ENCODE measurements at places on chromosomes 12 and 14.

DNA sequence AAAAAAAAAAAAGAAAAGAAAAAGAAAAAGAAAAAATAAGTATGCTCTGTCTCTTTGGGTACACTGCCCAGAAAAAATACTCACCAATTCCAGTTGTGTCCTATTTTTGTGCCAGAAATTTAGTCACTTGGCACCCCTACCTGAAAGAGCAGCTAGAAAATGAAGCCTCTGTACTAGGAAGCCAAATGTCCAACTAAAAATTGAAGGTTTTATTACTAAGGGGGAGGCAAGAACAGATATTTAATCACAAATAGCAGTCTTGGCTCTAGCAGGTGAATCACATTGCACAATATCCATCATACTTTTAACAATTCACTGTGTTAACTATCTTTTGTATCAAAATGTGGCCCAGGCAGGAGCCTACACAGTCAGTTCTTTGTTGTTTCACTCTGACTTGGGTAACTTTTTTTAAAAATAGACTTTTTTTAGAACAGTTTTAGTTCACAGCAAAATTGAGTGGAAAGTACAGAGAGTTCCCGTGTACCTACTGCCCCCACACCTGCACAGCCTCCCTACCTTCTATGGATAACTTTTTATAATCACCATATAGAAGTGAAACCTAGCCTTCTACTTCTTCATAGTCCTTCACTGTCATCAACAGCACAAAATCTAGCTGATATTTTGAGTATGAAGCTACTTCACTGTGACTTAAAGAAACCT lies 87.1 kb upstream of the ATF7IP start:
- DNase-seq = no peak

GRCh38 chr14:28773861-28774691 lies 7.5 kb downstream of the FOXG1 start:
- no peak for DNase-seq

- no peak for DNase-seq
Observed at GRCh38 chr12:104951759-104952509, 6.2 kb downstream of the SLC41A2 start.

- no peak for DNase-seq
Observed at GRCh38 chr14:76863724-76864407, 37.7 kb downstream of the LRRC74A start.

- no peak for DNase-seq
Observed at GRCh38 chr12:7832059-7832696, 40.5 kb downstream of the SLC2A14 start.

- no peak for DNase-seq
Observed at GRCh38 chr14:76428611-76429010, 52.7 kb downstream of the ESRRB start.

DNA sequence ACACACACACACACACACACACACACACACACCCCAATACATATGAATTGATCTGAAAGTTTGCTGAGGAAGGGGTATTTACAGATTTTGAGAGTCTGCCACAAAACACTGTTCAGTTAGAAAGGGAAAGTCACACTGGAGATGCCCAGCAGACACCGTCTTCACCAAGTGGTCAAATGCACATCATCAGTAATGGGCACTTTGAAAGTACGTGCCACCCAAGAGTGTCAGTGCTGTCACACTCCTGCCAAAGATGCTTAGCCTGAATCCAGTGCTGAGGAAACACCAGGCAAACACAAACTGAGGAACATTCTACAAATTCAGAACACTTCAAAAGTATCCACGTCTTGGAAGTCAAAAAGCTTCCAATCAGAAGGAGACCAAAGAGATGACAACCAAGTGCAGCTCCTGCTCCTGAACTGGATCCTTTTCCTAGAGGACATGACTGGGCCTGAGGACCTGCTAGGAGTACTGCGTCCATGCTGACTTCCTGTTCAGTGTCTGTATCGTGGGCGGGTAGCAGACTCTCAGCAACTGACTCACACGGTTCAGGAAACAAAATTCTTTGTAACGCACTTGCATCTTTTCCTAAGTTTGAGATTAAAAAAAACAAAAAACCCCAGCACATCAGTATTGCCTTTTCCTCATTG lies 18.6 kb downstream of the PSMC1 start:
- DNase-seq = no peak

- DNase-seq = no peak
Observed at GRCh38 chr14:103078420-103078749, 5.6 kb upstream of the LBHD2 start.

DNA sequence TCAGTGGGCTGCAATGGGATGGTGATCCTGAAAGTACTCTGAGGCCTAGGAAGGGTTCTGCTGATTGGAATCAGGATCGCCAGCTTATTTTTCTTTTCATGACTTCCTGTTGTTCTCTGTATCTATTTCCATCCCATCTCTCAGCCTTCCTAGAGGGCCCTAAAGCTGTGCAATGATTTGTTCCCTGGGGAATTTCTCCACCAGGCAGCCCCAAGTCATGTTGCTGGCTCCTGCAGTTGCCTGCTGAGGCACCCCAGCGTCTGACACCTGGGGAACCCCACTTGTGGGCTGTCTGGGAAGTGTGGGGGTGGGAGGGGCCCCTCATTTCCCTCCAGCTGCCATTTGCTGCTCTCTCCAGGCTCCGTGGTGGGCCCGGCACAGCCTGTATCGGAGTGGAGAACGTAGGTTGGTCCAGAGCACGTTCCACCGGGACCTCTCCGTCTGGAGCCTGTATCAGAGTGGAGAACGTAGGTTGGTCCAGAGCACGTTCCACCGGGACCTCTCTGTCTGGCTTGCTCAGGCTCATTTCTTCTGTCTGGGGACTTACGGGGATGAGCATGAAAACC lies 138.3 kb downstream of the TSPAN9 start:
- DNase-seq = no peak

DNA sequence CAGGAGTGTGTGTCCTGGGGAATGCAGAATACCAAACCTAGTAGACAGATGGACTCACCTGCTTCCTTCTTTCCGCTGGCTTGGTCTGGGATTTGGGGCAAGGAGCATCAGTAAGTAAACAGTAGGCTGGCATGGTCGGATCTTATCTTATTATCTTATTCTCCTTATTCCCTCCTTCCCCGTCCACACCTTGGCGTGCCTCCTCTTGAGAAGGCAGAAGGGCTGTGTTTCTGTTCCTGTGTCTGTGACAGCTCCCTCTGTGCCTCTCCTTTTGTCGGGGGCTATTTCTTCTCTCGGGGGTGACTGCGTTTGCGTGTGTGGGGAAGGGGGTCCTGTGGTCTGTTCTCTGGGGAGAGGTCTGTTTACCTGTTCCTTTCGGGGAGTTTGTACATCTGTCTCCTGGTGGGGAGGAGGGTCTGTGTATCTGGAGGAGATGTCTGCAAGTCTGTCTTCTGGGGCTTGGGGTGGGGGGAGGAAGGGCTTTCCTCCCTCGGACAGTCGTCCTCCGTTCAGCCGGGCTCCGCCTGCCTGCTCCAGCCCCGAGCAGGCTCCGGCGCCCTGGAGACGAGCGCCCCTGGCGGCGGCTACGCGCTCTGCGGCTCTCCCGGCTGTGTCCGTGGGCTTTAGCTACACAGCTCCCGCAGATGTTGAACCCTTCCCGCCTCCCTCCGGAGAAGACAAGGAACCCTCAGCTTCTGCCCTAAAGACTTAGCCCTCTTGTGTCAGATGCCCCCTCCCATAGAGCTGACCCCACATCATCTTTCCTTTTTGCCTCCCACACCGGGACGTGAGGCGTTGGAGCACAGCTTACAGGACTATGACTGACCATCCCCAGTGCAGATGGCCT lies 4.4 kb downstream of the KRT86 start:
- no peak for DNase-seq

GRCh38 chr12:64452559-64453329 lies 824 bp downstream of the TBK1 start:
- DNase-seq = no peak

- no peak for DNase-seq
Observed at GRCh38 chr14:95417492-95417891, 97.8 kb upstream of the CLMN start.

- DNase-seq = no peak
Observed at GRCh38 chr14:102138961-102139285, 774 bp upstream of the WDR20 start.

DNA sequence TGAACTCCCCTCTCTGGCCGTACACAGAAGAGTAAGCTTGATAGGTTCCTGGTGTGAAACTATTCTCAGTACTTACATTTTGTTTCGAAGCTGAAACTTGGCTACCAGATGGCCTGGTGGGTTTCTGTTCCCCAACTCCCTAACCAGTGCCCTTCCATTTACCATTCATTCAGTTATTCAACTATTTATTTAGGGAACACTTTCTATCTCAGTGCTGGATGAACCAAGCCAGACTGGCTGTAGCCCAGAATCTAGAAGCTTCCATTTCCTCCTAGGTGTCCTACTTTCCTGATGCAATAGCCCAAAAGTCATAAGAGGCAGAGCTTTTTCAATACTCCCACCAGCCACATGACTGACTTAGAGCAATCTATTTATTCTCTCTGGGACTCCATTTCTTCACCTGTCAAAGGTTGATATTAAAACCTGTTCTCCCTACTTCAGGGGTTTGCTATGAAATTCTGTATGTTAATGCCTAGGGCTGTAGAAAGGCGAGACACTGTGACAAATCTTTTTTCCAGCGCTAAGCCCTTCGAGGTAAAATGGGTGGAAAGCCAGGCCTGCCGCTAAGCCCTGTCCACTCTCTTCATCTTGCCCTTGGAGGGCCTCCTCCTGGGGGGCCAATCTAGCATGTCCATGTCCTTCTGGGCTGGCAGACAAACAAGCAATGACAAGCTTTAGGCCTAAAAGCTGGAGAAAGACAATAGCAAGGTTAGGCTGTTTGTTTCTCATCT lies 8.1 kb upstream of the IRF2BPL start:
- no peak for DNase-seq

DNA sequence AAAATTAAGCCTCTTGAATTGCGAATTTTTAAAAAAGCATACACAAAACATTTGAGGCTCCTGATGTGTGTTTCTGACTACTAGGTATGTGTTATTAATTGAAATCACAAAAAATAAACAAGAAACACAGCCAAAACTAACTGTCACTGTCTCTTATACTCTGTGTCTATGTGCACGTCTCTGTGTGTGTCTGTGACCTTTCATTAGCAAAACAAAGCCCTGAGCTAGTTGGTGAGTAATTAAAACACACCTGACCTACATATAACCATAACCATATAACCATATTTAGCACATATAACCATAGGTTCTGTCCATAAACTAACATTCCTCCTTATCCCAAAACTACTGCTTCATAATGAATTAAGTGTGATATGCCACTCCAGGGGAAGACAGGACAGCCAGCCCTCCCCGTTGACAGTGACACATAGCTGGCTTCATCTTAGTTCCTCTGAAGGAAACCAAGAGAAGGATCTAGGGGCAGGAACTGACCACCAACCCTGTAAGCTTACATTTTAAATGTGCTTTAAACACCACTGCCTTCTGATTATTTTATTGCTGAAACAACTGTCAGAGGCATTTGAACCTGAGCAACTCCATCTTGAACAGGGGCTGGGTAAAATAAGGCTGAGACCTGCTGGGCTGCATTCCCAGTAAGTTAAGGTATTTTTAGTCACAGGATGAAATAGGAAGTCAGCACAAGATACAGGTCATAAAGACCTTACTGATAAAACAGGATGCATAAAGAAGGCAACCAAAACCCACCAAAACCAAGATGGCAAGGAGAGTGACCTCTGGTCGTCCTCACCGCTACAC lies 106.7 kb downstream of the PPP2R5E start:
- no peak for DNase-seq

- no peak for DNase-seq
Observed at GRCh38 chr14:65360144-65360784, 52.3 kb upstream of the FUT8 start.

- DNase-seq = no peak
Observed at GRCh38 chr12:95318071-95318545, 100.5 kb downstream of the VEZT start.

- DNase-seq = no peak
Observed at GRCh38 chr14:104101086-104101621, 15.7 kb downstream of the ASPG start.

GRCh38 chr12:83865431-83865830 lies 1047.2 kb downstream of the SLC6A15 start:
- no peak for DNase-seq

GRCh38 chr12:104888481-104888880 lies 69.6 kb downstream of the SLC41A2 start:
- DNase-seq = no peak

DNA sequence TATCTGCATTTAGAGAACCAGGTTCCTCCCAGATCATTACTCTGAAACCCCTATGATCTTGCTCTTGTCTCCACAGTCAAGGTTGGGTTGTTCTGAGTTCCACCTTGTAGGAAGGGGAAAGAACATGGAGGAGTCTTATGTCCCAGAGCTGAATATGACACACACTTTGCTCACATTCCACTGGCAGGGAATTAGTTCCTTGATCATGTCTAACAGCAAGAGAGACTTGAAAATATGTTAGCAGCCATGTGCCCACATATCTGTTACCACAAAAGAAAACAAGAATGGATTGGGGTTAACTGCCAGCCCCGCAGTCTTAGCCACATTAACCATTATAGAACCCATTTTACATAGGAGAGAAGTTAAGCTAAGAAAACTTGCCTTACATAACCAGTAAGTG lies 71.1 kb upstream of the MDM1 start:
- DNase-seq = no peak

DNA sequence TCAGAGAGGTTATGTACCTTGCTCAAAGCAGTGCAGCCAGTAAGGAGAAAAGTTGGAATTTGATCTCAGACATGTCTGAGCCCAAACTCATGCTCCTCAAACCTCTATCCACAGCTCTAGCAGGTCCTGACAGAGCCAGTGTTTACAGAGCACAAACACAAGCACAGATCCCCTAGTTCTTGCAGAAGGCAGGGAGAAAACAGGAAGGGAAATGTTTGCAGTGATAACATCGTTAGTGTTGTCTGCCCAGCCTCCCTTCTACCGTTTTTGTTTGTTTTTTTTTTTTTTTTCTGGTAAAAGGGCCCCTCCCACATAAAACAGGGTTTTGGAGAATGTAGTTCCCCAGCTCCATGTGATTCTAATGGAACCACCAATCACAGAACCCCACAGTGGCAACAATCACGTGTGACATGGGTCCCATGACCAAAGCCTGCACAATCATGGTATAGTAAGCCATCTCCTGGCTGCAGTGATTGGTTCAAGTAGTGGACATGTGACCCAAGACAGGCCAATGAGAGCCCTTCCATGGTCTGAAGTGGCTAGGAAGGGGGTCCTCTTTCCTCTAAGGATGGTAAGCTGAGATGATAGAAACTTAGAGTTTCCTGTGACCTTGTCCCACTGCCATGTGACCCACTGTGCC lies 513.4 kb downstream of the MED13L start:
- no peak for DNase-seq

DNA sequence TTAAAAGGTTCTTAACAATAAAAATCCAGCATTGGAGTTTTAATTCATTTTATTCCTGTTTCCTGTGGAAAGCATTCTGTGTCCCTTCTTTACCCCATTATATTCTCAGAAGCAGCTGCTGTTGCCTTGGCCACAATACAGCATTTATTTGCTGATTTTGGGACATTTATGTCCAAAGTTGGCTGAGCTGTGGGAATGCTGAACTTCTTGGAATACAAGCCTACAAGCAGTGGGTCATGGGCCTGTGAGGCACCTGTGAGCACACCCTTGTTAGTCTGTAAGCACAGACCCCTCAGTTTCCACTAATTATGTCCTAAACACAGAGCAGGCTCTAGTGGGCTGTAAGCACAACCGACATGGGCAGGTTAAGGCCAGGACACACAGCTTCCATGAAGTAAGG lies 122.2 kb upstream of the IGF1 start:
- DNase-seq = no peak

GRCh38 chr12:127656266-127656665 lies 610.7 kb upstream of the TMEM132C start:
- no peak for DNase-seq

All from esophagus squamous epithelium (tissue), 5 donors.